ENCODE measurements at places on chromosomes 4 and X. TPM values are rescaled to one million over a fixed set of nuclear protein-coding genes. Genes with fewer than 3 reads are reported as not detected.

DNA sequence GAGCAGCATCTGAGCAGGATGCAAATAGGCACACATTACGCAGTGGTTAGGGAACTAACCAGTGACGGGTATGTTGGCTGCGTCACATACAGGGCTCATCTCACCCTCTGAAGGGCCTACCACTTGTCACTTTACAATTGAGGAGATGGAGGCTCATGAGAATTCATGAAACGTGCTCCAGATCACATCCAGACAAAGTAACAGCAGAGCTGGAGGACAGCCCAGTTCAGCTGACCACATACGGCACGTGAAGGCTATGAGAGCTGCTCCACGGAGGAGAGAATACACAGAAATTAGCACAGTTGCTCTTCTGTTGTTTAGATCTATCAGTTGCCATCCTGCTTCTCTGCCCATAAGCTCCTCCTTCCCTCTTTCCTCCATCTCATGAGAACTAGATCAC, 78.4 kb downstream of the FAM9B start:
- no peak for DNase-seq

Gene GC
- total RNA-seq, result not detected

Gene SCRG1
- not detected for total RNA-seq

DNA sequence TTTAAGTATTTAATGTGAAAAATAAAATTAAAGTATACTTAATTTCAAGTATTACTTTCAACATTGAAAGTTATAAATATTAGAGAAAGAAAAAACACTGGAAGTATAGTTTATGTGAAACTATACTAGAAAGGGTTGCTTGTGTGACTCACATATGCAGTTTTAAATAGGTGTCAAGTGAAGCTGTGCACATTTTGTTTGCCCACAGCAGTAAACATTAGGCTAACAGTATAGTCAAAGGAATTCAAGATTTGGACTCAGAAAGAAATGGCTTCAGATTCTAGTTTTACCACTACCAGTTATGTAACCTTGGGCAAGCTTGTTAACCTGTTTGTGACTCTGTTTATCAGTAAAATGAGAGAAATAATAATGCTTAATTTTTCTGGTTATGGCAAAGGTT, 148.2 kb downstream of the FAM47B start:
- DNase-seq, result no peak

DNA sequence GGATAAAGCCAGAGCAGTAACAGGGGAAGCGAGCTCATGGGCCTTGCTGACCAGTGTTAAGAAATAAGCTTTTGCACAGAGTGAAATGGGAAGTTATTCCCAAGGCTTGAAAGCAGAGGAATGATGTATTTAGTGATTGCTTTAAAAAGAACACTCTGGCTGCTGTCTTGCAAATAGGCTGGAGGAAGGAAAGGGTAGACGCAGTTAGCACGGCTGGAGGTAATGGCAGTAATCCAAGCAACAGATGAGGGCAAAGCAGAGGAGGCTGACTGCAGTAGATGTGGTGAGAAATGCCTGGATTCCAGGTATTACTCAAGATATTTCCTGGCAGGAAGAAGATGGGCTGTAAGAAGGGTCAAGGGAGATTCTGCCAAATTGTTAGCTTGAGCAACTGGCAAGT, 1342.3 kb upstream of the AGA start:
- no peak for DNase-seq

DNA sequence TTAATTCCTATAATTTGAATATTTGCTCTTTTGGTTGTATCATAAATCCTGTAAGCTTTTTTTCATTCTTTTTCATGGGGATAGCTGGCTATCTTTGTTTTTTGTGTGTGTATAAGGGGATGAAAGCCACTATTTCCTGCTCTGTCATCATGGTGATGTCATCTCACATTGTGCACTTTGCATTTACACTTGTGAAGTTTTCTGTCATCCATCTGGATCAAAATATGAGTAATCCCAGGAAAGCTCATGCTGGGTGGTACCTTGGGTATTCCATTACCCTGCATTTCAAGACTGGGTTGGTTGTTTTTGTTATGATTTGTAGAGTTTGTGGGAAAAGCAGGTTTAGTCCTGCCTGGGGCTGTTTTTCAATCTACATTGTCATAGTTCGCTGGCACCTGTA, 367.3 kb downstream of the CHIC1 start:
- no peak for DNase-seq

DNA sequence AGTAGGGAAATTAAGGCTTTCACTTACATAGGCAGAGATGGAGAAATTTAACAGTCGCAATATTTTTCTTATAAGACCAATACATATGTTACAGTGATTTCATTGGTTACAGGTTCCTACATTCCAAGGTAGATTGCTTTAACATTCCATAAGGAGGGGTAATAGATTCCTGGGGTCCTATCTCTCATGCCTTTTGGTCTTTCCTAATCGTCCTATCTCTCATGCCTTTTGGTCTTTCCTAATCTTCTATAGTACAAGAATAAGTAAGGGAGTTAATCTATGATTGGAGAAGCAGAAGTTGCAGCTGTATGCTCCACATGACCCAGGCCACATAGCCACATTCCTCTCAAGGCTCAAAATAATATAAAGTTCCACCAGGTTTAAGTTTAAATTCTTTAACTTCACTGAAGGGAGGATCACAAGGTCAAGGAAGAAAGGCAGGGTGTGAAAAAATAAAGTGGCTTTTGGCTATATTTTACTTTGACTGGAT, 285.0 kb upstream of the BOD1L1 start:
- no peak for DNase-seq

DNA sequence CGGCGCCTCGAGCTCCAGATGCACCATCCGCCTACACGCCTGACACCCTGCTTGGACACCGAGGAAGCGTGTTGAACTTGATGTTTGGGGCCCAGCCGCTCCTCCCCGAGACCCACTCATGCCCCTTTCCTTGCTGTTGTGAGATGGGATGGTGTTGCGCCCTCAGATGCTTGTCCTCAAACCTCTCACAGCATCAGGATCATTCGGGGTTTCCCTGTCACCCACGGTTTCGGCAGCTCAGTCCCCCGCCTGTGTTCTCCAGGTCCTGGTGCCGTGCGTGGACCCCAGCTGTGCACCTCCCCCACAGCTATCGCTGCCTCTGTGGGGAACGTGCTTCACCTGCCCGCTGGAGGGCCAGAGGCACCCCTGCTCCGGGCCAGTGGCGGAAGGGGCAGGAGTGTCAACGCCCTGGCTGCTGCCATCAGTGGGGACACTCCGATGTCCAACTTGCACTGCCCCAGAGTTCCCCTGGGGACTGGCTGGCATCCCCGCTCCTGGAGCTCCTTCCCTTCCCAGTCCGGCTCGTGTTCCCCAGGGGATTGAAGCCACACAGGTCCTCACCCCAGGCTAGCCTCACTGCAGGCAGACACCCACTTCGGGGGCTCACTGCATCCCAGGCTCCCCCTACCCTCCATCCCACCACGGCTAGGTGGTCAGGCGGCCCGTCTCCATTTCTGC, 82.3 kb upstream of the ADRA2C start:
- DNase-seq, result no peak

Gene MBTPS2
- total RNA-seq, result 7.9 TPM

DNA sequence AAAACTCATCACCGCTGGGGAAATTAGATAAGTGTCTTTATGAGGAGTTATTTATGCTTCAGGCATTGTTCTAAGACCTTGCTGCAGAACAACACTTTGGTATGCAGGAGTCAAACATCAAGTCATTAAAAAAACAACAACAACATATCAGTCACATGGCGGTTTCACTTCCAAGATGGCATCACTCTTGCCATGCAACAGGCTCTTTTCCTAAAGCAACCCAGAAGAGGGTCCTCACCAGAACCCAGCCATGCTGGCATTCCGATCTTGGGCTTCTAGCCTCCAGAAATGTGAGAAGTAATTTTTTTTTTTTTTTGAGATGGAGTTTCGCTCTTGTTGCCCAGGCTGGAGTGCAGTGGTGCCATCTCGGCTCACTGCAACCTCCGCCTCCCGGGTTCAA, 8.7 kb upstream of the RBMX start:
- no peak for DNase-seq

- DNase-seq, result no peak
Observed at GRCh38 chrX:151983186-151983585, 8.7 kb upstream of the GABRE start.

Gene PGM2
- total RNA-seq, result 29.6 TPM

- DNase-seq, result no peak
Observed at GRCh38 chr4:47692691-47693090, 145.2 kb downstream of the CORIN start.

- DNase-seq, result no peak
Observed at GRCh38 chr4:71254451-71255012, 84.3 kb upstream of the SLC4A4 start.

DNA sequence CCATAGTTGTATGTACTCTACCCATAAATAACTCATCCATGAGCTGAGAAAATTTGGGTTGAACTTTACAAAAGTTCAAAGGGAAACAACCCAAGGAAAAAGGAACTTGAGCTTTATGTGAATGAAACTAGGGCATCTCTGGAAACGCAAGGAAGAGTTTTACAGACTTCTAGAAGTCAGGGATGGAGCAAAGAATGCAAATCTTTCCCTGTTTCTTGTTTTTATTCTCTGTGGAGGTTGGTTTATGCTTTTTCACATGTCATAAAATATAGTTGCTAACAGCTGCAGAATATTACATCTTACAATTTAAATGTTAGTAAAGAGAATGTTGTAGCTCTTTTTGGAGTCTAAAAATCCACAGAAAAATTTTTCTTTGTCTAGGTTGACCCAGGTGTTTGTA, 754.1 kb downstream of the PCDH7 start:
- DNase-seq, result no peak

Gene TLL1
- total RNA-seq, result not detected

GRCh38 chr4:76447393-76447851, 12.4 kb downstream of the SHROOM3 start:
- DNase-seq, result no peak

- DNase-seq, result no peak
Observed at GRCh38 chrX:97876697-97877407, 993.1 kb downstream of the RPA4 start.

Gene SH2D1A
- total RNA-seq, result not detected

Gene NPY1R
- total RNA-seq, result not detected

GRCh38 chr4:57074744-57075143, 35.4 kb downstream of the IGFBP7 start:
- DNase-seq, result no peak

DNA sequence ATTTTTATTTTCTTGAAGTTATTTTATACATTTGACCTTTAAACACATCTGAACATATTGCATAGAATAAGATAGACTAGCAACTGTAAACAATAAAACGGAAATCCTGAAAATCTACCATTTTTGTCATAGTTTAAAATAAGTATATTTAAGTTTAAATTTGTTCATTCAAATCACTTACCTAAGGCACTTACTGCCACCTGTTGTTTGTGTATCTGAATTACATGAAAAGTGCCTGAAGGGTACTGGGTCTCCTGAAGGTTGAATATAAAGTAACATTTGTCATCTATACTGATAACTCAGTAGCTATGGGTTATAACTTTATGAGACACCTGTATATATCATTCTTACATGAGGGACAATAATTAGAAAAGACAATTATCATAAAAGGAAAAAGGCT, 38.6 kb downstream of the TRPC5 start:
- no peak for DNase-seq

GRCh38 chr4:130478406-130478805, 1382.5 kb downstream of the C4orf33 start:
- DNase-seq, result no peak

Gene CAPN6
- not detected for total RNA-seq

- DNase-seq, result no peak
Observed at GRCh38 chrX:65642914-65643491, 24.5 kb upstream of the MSN start.

Gene C4orf50
- 0.02 TPM for total RNA-seq

Gene GPR34
- 0.24 TPM for total RNA-seq

Gene DDX53
- not detected for total RNA-seq

- DNase-seq, result no peak
Observed at GRCh38 chrX:115582616-115583495, 21.9 kb downstream of the PLS3 start.

DNA sequence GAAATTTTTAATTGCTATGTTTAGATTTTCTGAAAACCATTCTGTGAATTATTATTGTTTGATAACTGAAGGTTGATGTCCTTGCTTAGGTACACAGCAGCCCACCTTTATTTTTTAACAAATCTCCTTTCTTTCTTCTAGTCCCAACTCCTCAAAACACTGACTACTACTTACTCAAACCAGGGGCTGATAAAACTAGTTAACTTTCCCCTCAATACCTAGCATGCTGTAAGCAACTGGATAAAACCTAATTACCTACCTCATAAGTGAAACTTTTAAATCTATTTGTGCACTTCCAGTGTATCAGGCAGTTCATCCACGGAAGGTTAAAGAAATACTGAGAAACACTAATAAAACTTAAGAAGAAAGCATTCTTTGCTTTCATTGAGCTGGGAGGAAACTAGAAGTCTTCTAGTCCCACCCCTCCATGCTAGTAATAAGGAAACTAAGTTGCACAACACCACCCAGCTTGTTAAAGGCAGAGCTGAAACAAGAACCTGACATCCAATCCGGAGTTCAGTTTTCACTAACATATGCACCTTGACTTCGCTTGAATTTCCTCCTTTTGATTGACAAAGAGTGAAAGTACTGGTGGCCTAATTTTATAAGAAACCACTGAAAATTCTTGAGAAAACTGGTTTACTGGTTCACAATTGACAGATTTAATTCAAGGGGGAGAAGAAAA, 180.2 kb upstream of the TET2 start:
- DNase-seq, result no peak

Gene AFM
- total RNA-seq, result not detected

Data from activated B cell treated with CpG ODN at 0.5 μM for 24 hours (primary cell).